H54 (cell line): ENCODE measurements at places on chromosomes 6 and 20.
A peak's percentile ranks its signal among the peaks of the same experiment; 100 is the strongest.

DNA sequence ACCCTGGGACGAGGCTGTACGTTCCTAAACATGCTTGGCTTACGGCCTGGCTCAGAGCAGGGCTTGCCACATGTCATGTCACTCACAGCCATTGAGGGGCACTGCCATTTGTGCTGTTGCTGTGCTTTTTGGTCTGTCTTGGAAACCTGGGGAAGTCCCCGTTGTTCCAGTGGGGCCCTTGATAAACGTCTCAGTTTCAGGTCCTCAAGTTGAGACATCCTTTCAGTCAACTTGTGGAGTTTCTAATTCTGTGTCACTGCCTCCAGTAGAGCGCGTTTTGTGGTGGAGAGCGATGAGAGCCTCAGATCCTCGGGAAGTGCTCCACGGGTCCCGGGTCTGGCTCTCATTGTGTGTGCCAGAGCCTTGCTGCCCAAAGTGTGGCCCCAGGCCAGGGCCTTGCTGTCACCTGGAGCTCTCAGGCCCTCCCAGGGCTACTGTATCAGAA is 43.0 kb upstream of the CCR6 start:
- DNase-seq = no peak

GRCh38 chr6:3650959-3651697 is 100.4 kb downstream of the PXDC1 start:
- no peak for DNase-seq

GRCh38 chr6:108872575-108872974 is 24.4 kb downstream of the ARMC2 start:
- DNase-seq = no peak

- no peak for DNase-seq
Observed at GRCh38 chr20:58580474-58580835, 65.3 kb upstream of the APCDD1L start.

DNA sequence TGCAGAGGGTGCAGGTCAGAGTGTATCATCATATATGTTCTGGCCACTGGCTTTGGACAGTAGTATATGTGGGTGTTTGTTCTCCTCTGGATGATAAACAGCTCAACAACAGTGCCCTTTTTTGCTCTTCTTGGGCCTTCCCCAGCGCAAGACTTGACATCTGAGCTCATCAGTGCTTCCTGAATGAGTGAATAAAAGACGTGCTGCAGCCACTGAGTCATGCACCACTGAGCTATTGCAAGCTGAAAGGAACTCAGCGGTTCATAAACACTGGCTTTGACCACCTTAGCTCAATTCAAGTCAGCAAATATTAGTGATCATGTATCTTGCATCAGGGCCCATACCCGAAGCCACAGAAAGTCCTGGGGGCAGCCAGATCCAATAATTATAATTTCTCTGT is 105.3 kb upstream of the KCNG1 start:
- DNase-seq = peak; percentile 48

DNA sequence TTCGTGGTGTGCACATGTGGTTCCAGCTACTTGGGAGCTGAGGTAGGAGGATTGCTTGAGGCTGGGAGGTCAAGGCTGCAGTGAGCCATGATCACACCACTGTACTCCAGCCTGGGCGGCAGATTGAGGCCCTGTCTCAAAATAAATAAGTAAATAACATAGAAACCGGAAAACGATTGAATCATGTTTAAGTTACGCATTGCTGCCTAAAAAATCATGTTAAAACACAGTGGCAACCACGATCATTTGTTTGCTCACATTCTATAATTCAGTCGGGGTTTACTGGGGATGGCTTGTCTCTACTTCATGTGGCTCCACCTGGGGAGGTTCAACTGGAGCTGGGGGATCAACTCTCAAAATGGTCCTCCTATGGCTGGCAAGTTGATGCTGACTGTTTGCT is 8.2 kb upstream of the CDKN1A start:
- no peak for DNase-seq
